ENCODE measurements at places on chromosomes 12 and 14.

DNA sequence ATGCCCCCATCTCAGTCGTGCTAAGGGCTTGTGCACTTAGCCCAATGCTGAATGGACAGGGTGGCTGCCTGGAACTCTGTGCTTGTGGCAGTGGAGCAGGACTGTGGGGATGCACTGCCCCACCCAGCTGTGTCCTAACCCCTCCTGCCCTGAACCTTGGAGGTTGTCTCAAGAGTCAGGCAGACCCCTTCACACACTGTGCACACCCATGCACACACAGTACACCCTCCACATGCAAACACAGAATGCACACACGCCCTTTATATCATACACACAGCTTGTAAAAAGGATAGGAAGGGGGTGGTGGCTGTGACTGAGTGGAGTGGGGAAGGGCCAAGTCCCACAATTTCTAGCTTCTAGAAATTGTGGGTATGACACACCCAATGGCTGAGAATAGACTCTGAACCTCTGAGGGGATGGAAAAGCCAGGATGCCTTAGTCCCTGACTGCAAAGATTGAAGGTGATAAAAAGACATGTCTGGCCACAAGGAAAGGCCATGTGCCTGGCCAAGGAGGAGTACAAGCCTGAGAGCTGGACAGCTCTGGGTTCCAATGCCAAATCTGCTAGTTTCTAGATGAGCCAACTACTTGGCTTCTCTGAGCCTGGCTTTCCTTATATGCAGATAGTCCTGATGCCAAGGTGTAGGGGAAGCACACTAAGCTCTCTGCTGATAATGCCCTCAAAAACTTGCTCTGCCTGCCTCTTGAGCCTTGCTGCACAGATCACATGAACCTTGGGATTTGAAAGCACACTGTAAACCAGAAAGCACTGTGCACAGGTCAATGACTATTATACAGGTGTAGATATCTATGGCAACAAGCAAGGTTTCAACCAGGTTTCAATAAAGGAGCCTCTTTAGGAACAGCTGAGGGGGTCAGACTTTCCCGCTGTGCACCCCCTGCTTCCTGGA lies 8.4 kb downstream of the KRT8 start:
- DNase-seq, result no peak

GRCh38 chr14:31189346-31190218 lies 18.0 kb downstream of the HECTD1 start:
- DNase-seq, result no peak

DNA sequence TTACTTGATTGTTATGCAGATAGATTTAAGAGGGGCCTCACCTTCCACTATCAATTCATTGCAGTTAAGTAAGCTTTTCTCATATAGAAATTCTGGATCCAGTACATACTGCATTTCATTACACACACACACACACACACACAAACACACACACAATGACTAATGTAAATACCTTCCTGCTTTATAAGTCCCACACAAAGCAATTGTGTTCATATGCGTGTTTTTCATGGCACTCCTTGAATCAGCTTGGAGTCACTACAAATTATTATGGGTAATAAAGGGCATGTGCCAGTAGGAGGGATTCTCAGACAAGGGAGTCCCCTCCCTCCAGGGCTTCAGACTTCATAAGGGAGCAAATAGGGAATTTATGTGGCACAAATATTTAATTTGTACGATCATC lies 4.5 kb downstream of the MIPOL1 start:
- DNase-seq, result no peak

- DNase-seq, result no peak
Measured at GRCh38 chr12:11863478-11863906, 207.2 kb upstream of the BCL2L14 start.

- DNase-seq, result no peak
Measured at GRCh38 chr12:27824126-27824842, 44.2 kb upstream of the MANSC4 start.

DNA sequence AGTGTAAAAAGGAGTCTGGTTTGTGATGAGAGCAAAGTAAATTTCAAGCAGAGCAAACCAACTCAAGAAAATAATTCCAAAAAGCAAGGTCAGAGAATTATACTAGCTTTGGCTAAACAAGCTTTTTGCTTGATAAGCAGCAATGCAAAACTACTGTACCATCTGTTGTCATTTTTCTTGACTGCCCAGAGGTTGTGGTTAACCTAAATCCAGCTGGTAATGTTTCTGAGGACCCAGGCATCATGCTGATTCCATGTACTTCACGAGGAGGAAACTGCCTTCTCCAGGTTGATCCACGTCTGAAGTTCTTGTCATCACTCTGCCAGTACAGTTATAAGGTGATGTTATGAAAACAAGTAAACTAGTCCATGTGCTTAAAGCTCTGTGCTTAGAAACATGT lies 185.2 kb downstream of the ACSS3 start:
- no peak for DNase-seq

GRCh38 chr12:62709311-62709710 lies 225.6 kb downstream of the PPM1H start:
- DNase-seq, result no peak

DNA sequence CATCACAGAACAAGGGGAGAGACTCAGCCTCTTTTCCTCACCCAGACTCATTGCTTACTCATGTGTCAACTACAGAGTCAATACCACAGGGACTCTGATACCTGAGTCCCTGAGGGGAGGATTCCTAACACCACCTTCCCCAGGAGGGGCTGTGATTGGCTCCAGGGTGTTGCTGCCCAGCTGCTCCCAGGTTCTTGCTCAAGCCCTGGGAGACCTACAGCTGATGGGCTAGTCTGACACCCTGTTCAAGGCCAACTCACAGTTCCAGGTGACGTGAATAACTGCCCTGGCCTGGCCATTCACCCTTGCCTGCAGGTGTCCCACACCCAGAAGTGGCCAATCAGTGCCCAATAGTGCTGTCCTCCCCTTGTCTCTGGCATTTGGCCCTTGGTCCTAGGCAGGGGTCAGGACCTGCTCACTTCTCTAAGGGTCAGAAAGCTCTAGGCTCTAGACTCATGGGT lies 8.6 kb downstream of the SPRYD4 start:
- no peak for DNase-seq

GRCh38 chr12:85531341-85531740 lies 251.3 kb downstream of the ALX1 start:
- no peak for DNase-seq

DNA sequence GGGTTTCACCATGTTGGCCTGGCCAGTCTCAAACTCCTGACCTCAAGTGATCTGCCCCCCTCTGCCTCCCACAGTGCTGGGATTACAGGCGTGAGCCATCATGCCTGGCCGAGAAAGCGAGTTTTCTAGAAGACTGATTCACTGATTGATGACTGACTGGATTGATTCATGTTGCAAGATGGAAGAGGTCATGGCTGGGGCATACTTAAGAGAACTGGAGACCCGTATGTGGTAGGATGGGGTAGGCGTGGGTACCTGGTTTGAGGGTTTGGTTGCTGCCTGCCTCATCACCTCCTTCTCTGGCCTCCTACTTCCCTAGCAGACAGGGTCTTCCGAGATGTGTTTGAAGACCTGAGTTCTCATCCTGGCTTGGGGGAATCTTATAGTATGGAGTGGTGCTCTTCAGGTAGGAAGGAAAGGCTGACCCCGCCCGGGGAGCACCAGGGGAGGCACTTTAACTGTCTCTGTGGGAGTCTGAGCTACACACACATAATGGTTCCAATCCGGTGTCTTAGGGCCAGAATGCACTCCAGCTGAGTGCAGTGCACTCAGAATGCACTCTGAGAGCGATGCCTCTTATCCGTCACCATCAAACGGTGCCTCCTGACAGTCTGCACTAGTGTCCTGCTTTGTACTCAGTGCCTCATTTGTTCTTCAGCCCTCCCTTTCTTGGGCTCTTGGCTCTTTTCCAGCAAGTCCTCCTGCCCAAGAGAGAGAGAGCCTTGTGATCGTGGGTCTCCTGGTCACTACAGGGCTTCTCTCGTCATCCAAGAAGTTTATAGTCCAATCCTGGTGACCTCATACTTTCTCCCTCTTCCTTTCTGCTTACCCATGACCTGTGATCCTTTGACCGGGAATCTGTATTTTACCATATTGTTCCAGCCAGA lies 19.7 kb downstream of the PLEKHG3 start:
- DNase-seq, result no peak

DNA sequence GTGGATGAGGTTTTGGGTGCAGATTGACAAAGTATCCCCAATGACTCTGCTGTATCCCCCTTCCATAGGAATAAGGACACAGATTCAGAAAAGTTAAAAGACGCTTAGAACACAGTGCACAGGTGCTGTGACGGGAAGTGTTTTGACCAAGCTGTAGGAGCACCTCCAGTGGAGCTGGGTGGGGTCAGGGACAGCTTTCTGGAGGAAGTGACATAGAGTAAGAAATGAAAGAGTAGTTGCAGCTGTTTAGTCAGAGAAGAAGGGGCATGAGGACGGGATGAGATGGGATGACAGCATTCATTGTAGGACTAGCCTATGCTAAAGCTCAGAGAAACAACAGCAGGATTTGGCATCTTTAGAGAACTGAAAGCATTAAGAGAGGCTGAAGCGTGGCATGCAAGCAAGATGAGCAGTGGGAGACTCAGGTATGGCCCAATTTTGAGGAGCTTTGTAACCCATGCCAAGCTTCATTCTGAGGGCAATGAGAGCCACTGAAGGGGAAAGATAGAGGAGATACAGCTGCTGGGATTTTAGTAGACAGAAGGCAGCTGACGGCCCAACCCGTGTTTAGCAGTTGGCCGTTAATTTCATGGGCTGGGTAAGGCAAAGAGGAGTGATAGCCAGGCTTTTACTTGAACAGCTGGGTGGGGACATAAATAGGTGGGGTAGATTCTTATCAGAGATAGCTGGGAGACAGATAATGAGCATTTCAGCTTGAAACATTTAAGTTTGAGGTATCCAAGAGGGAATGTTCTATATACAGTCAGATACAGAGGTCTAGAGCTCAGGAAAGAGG lies 131.8 kb upstream of the KRAS start:
- no peak for DNase-seq

DNA sequence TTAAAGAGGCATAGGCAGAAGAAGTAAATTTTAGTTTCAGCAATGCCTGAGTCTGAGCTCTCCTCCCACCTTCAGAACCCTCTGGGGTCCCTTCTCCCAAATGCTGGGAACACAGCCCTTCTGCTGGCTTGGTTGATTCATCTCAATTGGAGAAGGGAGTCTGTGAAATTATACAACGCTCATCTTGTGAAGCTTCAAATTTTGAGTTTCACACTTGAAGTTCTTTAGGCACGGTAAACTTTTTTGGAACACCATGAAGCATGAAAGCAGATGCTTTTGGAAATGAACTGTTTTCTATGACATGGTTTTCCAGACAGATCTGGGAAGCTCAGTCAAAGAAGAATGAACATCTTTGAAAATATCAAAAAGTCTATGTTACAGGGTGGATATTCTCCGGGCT lies 69.9 kb downstream of the TBK1 start:
- no peak for DNase-seq

DNA sequence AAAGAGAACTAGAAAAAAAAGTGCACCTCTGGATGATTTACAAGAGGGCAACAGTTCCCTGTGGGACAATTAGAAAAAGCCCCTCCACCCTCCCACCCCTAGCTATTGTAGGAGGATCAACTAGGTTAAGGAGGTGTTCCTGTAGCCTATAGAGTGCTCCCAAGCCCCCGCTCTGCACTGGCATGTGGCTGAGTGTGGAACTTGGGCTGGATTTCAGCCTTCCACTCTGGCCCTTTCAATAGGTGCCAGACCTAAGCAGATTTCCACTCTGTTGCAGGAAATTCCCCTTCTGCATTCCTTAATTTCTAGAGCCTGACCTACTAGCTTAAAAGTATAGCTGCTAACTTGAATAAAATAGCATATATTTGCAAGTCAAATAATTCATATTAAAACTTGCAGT lies 2.8 kb downstream of the NFATC4 start:
- no peak for DNase-seq

GRCh38 chr12:66751432-66752113 lies 72.7 kb upstream of the GRIP1 start:
- no peak for DNase-seq
